ENCODE measurements at places on chromosomes 13 and 19.
A peak's percentile ranks its signal among the peaks of the same experiment; 100 is the strongest.

GRCh38 chr13:50576156-50576555 is 267.3 kb downstream of the DLEU7 start:
- no peak for DNase-seq

GRCh38 chr19:41205995-41206394 is 13.0 kb downstream of the CYP2S1 start:
- DNase-seq, result peak; percentile 17

DNA sequence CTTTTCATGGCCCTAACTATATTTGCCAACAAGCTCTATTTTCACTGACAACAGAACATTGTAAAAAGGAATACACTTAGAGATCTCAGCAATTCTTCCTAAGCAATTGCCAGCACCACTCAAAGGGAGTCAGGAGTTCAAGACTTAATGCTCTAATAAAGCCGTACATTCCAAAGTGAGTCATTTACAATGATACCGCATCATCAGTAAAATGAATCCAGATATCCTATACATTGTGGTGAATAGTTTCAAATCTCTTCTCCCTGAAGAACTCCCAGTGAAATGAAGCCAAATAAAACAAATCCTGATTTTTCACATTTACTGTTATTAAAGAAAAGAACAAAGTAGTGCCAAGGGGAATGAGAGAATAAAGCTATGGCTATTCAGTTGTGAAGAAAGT is 2898.7 kb upstream of the PCDH20 start:
- DNase-seq, result no peak

DNA sequence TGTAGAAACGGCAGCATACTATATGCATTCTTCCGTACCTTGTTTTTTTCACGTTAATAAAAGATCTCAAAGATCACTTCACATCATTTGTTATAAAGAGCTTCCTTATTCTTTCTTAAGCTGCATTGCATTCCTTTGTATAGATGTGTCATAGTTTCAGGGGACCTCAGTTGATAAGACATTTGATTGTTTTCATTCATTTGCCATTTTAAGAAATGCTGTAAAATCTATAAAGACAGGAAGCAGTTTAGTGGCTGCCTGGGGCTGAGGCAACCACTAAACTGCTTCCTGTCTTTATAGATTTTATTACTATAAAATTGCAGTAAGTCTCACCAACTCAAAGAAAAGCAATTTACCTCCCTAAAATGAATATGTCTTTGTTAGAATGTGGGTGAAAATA is 59.4 kb downstream of the ZDHHC20 start:
- DNase-seq, result peak; percentile 22

- no peak for DNase-seq
Measured at GRCh38 chr13:51524829-51525566, 59.3 kb upstream of the WDFY2 start.

DNA sequence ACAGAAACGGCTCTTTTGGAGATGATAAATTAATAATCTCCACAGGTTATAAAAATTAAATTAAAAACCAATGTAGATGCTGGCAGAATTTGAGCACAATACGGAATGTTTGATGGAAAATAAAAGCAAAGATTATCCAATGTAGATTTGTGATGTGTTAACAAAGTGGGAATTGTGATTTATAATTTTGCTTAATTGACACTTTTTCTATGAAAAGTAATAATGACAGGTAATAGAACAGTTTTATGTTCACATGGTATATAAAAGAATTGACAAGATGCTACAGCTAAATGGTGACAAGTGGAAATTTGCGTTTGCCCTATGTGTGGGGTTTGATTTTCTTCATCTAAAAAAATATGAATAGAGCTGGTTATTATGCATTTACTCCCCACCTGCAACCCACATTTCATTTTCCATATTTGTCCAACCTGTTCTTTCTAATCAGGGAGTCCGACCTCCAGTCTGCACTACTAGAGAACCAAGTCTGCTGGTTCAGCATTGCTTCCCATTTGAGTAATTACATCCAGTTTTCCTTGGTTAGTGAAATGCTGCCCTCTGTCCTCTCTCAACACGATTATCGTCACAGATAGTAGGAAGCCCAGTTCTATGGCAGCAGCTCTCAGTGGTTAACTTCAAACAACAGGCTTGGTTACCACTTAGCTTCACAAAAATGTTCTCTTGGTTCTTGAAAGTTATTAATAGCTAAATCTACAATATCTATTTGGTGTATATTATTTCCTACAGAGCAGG is 61.4 kb upstream of the SLITRK1 start:
- no peak for DNase-seq

DNA sequence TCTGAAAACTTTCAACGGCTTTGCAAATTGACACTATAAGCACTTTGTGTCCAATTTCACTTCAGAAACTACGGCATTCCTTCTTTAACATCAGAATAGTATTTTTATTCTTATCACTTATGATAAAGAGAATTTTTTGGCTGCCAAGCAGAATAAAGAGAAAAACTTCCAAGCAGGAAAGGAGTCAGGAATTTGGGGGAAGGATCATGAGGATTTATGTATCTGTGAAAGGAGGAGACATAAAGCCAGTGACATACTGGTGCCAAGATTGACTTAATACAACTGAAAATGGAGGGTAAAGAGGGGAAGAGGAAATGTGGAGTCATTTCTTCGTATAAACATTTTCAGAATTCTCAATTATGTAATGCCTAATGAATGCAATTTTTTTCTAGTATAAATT is 94.7 kb downstream of the RBM26 start:
- DNase-seq, result no peak

- no peak for DNase-seq
Measured at GRCh38 chr13:109130093-109130835, 500.9 kb downstream of the MYO16 start.

DNA sequence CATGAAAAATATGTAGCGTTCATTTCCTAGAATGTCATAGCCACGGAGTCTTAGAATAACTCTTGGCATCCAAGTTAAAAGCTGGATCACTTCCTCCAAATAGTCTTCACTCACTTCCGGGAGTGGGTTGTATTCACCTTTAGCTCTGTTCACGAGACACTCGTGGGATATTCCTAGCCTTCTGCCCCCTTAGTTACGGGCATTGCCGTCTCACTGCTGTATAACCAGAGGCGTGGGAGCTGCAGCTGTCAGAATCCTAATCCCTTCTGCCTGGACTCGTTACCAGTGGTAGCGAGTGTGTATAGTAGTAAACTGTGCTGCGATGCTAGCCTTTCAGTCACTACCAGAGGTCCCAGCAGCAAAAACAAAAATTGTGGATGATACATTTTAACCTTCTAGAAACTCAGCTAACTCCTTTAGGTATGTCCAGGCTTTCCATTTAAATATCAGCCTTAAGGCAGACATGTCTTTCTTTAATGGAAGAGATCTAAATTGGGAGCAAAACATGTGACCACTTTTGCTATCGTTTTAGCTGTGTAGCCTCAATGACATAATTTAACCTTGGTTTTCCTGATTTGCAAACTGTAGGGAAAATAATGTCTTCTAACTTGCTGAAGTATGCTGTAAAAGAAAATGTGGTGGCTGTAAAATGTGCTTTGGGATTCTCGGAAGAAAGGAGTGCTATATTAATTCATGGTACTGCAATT is 34.1 kb downstream of the ERCC5 start:
- DNase-seq, result no peak

DNA sequence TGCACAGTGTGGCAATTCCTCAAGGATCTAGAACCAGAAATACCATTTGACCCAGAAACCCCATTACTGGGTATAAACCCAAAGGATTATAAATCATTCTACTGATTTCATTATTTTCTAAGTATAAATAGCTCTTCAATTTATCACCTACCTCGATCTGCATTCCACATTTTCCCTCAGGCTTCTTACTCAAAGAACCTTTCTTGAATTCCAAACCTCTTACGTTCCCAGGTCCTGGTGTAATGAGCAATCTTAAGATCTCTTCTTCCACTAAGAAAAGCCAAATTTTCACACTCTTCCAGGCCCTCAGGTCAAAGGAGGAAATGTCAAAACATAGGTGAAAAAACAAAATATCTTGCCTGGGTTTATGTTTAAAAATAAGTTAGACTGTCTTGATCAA is 237.3 kb upstream of the GPC6 start:
- DNase-seq, result no peak
